Ovary (tissue), 10 donors: ENCODE measurements at places on chromosomes 3 and 15.

- peak; percentile 73 for DNase-seq
Measured at GRCh38 chr3:196712514-196713413, 587 bp downstream of the PIGX start.

DNA sequence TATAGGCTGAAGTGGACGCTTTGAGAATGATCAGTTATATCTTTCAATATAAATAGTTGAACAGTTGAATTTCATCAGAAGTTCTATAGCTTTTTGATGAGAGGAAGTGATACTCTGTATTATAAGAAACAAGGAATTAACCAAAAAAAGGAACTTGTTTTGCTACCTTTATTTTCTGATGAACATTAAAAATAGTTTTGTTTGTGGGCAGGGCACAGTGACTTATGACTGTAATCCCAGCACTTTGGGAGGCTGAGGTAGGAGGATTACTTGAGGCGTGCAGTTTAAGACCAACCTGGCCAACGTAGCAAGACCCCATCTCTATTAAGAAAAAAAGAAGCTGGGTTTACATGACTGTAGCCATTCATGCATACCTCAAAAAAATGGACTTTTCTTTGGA is 16.7 kb downstream of the BLOC1S6 start:
- DNase-seq = no peak

GRCh38 chr15:42623951-42624350 is 48.5 kb downstream of the STARD9 start:
- DNase-seq = no peak

DNA sequence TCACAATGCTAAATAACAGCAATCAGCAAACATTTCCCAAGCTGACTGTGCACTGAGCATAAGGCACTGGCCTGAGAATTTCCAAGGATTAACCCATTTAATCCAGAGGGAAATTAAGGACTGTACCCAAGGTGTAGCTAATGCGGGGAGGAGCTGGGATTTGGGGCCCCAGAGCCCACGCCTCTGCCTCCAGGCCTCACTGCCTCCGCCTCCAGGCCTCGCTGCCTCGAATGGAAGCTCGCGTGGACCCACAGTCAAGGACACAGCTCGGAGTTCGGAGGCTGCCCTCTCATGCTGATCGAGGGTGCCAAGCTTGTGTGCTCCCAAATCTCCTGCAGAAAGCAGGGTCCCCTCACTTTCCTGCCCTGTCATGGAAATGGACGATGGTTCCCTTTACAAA is 76.5 kb upstream of the SNRPA1 start:
- DNase-seq = no peak

GRCh38 chr3:23872330-23872729 is 44.5 kb downstream of the NKIRAS1 start:
- no peak for DNase-seq

DNA sequence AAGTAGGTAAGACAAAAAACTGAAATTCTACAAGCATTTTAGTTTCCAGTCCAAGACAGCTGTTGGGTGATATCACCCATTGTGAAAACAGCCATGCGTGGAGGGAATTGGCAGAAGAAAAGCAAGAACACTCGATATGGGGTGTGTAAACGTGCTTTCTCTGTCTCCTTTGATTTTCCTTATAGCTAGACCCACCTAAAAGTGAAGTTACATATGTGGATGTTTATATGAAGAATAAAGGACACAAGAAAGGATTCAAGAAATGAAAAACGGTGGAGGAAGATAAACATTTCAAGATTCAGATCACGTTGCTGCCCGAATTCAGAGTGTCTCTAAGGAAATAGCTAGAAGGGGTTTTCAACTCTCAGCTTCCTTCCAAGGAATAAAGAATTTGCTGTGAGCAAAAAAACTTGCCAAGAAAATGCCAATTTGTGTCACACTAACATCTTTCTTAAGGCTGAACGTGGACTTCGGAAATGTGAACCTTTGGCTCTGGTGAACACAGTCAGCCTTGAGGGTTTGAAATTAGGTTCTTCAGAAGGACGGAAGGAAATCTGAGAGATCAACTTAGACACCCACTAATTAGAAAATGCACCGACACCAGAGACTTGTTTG is 269.0 kb upstream of the ADAMTS9 start:
- DNase-seq = no peak

DNA sequence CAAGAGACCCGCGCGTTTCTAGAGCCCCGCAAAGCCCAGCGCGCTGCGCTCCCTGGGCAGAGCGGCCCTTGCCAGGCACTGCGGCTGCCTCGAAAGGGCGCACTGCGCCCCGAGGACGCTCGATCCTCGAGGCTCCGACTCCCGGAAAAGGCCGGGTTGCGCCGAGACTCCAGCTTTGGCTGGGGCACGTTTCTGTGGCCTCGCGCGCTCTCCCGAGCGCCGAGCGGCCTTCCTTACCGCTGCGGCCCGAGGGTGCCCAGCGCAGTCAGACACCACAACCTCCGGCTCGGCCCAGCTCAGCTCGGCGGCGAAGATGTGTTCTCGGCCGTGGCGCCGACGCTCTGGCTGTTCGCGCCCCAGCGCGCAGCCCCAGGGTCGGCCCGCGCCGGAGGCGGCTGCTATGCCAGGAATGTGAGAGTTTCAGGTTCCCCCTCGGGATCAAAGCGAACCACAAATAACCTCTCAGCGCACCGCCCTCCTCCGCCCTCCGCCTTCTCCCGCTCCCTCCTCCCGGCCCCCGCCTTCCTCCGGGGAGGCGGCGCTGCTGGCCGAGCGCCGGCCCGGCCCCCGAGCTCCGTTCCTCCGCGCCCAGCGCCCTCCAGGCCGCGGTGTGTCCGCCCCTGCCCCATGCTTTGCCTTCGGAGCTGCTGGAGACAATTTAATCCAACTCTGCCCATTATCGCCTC is at the start of gene AMOTL2:
TSS of gene AMOTL2 (minus strand) at position 343 of the 686 bp plus-strand sequence. CDS start 3,014 bp downstream, outside the sequence.
- DNase-seq = peak; percentile 94

- no peak for DNase-seq
Measured at GRCh38 chr3:142779591-142779990, 55.8 kb downstream of the TRPC1 start.

DNA sequence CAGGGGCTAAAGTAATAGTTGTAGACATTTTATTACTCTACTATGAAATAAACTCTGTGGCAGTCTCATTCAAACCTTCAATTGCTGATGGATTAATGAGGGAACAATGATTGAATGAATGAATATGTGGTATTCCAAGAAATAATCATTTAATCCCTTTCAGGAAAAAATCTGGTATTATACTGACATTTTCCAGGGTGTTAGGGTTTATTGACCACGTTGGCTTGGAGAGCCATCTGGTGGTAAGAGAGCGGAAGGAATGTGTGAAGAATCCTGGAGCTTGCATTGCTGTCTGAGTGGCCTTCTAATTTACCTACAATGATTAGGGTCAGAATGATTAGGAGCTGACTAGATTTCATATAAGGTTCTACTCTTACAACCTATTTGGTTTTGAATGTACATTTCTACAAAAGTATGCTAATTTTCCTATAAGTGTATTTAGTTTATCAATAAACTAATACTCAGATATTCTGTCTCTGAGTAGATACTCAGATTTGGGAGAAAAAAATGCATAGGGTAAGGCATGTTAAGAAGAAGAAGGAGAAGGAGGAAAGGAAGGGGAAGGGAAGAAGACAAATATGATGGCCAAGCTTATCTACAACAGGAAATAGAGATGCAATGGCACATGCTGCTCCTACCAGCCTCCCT is 249.9 kb downstream of the ROBO1 start:
- DNase-seq = no peak

- no peak for DNase-seq
Measured at GRCh38 chr3:179956416-179956830, 80.3 kb downstream of the PEX5L start.
